ENCODE measurements at places on chromosomes 4 and X.

DNA sequence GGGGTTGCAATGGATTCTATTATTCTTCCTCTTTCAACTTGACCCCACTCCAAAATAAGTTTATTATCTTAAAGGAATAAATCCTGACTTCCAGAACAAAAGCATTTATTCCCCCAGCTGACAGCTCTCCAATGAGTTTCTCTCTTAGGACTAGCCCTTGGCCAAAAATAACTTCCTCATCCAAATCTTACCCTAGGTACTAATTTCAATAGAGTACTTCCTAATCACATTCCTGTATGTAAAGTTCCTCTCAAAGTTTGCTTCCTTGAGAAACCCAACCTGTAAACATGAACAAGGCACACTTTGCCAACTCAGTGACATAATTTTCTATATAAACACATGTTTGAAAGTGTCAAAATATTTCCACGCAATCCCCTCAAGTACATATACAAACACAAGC lies 671.2 kb upstream of the GALNTL6 start:
- no peak for DNase-seq

GRCh38 chr4:186107947-186108346 lies 3.4 kb downstream of the FAM149A start:
- DNase-seq: no peak

GRCh38 chr4:17195461-17196275 lies 297.2 kb upstream of the LDB2 start:
- DNase-seq: no peak

DNA sequence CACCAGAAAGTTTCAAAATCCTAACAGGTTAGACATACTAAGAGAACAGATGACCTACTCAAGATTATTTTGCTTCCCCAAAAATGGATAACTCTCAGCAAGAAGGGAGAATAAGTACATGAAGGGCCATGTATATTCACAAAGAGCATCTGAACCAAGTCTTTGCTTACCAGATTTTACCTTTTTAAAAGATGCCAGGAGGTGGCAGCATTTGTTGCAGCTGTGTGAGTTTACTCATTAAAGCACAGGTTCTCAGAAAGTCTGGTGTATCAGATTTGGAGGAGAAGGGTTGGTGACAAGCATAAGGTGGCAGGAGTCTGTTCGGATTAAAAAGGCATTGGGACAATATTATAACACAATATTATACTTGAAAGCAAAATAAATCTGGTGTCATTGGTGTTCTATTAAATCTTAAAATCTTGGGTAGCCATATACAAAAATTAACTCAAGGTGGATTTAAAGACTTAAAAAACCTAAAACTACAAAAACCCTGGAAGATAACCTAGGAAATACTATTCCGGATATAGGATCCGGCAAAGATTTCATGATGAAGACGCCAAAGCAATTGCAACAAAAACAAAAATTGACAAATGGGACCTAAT lies 51.3 kb upstream of the NFKB1 start:
- DNase-seq: peak; percentile 88

DNA sequence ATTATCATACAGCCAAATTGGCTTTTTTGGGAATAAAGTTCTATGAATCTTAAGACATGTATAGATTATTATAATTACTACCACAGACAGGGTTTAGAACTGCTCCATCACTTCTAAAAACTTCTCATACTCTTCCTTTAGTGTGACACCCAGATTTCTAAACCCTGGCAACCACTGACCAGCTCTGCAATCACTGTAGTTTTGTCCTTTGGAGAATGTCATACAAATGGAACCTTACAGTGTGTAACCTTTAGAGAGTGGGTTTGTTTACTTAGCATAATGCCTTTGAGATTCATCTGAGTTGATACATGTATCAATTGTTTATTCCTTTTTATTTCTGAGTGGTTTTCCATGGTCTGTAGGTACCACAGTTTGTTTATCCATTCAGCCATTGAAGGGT lies 95.0 kb downstream of the TMEM164 start:
- no peak for DNase-seq

GRCh38 chr4:143336781-143337599 lies at the start of gene GAB1:
Gene GAB1 (plus strand): TSS chr4:143336876. CDS start chr4:143337189, 313 bp downstream.
- DNase-seq: peak; percentile 94

DNA sequence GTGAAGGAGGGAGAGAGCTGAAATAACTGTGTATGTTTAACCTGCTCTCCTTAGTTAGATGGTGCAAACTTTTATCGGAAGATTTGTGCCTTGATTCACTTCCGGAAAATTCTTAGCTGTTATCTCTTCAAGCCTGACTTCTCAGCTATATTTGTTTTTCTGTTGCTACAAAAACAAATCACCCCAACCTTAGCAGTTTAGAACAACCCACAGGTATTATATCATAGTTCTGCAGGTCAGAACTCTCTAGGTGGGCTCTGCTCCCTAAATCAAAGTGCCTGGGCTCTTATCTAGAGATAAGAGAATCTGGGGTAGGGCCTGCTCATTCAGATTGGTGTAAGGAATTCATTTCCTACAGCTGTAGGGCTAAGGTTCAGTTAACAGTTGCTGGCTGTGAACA lies 15.1 kb upstream of the CEP135 start:
- no peak for DNase-seq

GRCh38 chr4:39166177-39166576 lies 16.2 kb upstream of the WDR19 start:
- DNase-seq: no peak

DNA sequence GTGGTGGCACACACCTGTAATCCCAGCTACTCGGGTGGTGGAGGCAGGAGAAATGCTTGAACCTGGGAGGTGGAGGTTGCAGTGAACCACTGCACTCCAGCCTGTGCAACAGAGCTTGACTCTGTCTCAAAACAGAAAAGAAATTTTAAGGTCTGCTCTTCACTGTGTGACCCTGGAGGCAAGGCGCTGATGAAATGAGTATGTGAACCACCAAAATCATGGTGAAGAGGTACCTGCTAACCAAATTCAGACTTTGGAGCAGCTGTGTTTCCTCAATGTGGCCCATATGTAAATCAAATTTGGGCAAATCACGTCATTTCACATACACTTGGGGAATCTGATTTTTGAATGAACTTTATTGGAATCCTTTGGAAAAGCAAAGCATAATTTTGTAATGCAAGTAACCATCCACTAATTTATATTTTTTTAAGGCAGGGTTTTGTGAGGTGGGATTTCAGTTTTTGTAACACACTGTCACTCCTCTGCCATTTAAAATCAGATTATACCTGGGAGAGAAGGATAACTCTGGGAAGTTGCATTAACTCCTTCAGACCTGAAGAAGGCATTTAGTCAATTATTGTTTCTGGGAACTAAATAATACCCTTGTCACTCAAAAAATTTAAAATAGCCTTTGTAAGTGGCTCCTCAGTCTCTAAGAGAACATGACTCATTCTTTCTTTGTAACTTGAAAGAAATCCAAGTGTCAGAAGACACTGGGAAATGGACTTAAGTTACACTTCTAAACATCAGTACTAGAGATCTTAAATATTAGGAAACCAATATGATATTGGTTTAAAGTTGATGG lies 24.0 kb downstream of the DOCK11 start:
- DNase-seq: no peak

DNA sequence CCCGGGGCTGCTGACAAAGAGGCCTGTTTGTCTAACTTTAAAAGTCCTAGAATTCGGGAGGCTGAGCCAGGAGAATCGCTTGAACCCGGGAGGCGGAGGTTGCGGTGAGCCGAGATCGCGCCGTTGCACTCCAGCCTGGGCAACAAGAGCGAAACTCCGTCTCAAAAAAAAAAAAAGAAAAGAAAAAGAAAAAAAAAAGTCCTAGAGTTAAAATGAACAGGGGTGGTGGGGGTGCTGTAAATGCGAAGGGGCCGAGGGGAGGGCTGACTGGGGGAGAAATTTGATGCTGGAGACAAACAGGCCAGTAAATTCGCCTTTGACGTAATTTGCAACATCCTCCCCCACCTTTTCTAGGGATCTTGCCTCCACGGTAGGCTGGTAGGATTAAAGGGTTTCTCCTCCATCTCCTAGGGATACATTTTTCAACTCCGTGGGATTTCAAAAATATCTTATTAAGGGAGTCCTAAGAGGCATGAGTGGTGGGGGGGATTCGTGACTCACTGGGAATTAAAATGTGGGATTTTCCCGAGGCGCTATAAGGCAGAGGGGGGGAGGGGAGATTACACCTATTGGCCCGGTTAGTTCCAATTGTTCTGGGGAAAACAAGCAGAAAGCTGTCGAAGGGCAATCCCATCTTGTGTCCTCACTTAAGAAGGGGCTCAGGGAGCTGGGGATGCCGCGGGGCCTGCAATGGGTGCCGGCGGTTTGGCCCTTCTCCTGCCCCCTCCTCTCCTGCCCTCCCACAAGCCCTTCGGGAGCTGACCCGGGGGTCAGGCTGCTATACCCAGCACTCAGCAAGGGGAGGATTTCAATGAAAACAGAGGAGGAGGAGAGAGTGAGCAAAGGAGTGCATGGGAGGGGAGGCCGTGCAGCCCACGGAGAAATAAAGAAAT lies 3.0 kb upstream of the BCOR start:
- DNase-seq: no peak

- no peak for DNase-seq
Measured at GRCh38 chr4:173930329-173930967, 353.0 kb downstream of the FBXO8 start.

DNA sequence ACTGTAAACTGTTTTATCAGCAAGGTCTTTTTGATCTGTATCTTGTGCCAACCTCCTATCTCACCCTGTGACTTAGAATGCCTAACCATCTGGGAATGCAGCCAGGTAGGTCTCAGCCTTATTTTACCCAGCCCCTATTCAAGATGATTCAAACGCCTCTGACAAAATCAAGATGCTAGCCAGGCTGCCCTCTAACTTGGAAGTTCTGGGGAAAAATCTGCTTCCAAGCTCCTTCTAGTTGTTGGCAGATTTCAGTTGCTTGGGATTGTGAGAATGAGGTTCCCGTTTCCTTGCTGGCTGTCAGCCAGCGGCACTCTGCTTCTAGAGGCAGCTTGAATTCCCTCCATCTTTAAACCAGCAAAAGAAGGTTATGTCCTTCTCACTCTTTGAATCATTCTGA lies 34.7 kb downstream of the LUZP4 start:
- no peak for DNase-seq

GRCh38 chr4:38967260-38968095 lies 64.7 kb downstream of the TMEM156 start:
- no peak for DNase-seq

GRCh38 chr4:63728480-63729177 lies 680.6 kb downstream of the TECRL start:
- DNase-seq: no peak

- no peak for DNase-seq
Measured at GRCh38 chrX:129719268-129719667, 19.5 kb upstream of the XPNPEP2 start.

- peak; percentile 53 for DNase-seq
Measured at GRCh38 chrX:33434256-33435092, 223.1 kb upstream of the DMD start.

GRCh38 chr4:77154065-77154464 lies 2.9 kb upstream of the CCNG2 start:
- DNase-seq: no peak

- DNase-seq: no peak
Measured at GRCh38 chr4:120008957-120009356, 57.7 kb downstream of the MAD2L1 start.

GRCh38 chrX:125319646-125320521 lies at the start of gene TEX13C:
Gene TEX13C (plus strand): TSS chrX:125319871. CDS start chrX:125320120, 249 bp downstream.
- no peak for DNase-seq

GRCh38 chr4:114497116-114497515 lies 101.5 kb upstream of the UGT8 start:
- DNase-seq: no peak

GRCh38 chrX:85327060-85327333 lies 52.5 kb downstream of the POF1B start:
- no peak for DNase-seq

- DNase-seq: no peak
Measured at GRCh38 chr4:84917869-84918600, 48.5 kb downstream of the WDFY3 start.

- DNase-seq: peak; percentile 14
Measured at GRCh38 chr4:107035819-107036583, at the start of gene DKK2. Gene DKK2 (minus strand): TSS chr4:107036313. CDS start chr4:107035591, 722 bp downstream.

- no peak for DNase-seq
Measured at GRCh38 chr4:76177709-76178108, 29.5 kb upstream of the NUP54 start.

DNA sequence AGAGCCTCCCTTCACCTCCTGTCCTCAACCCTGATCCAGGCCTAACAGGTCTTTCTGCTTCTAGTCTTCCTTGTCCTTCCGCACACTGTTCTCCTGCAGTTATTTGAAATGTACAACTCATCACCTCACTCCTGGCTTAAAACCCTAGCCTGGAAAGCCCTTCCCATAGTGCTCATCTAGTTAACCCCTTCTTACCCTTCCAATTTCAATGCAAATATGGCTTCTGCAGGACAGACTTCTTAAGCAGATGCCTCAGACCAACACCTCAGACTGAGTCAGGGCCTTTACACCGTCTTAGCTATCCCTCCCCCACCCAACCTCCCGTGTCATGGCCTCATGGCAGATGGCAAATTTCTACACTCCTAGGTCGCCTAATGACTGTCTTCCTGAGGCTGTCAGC lies 130.4 kb downstream of the BCOR start:
- no peak for DNase-seq

DNA sequence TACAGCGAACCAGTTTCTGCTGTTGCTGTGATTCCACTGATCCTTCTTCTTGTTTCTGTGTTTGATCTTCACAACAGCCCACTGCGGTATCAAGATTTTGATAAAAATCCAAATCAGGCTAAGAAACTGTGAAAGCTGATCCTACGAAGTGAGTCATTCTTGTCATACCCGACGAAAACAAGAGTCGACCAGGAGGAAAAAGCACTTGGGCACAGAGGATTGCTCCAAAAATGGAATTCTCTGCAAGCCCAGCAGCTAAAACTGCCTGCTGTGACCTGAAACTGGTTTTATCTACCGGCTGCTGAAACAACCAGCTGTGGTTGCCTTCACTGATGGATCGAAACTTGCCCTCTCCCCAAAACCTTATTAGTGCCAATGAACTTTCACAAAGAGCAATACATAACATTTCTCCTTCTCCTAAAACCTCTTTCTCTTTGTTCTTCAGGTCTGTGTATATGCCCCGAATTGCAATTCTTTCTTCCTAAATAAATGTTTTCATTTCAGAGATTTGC lies 607.0 kb upstream of the PRKX start:
- no peak for DNase-seq

DNA sequence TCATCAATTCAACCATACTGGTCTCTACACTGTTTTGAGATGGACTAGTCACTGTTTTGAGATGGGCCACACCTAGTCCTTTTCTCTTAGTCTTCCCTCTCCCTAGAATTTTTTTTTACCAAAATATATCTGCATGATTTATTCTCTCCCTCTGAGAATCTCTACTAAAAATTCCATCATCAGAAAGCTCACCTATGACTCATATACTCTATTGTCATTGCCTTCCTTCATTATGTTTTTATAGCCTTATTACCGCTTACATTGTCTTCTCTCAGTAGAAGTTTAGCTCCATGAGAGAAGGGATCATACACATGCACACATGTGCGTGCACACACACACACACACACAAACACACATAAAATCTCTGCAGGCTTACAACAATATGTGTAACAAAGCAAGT lies 303.6 kb downstream of the PCDH10 start:
- no peak for DNase-seq
